Peyer's patch (tissue), 4 donors: ENCODE measurements at places on chromosomes 7 and 10.

GRCh38 chr7:27221201-27221797 is 21.3 kb upstream of the EVX1 start:
- peaks cover 4% of the 10 kb centered on the region for H3K4me1 ChIP-seq
- no peaks in the 10 kb centered on the region for H3K27me3 ChIP-seq
- no peak overlapping the region for H3K4me3 ChIP-seq
- no peaks in the 10 kb centered on the region for H3K36me3 ChIP-seq
- no peak overlapping the region for H3K27ac ChIP-seq
- DNase-seq: no peak

- DNase-seq: no peak
- no peak overlapping the region for H3K4me3 ChIP-seq
- H3K27ac ChIP-seq: peak overlapping the region; percentile 19
These were observed 18.3 kb upstream of the RALA start for GRCh38 chr7:39605087-39605486.

DNA sequence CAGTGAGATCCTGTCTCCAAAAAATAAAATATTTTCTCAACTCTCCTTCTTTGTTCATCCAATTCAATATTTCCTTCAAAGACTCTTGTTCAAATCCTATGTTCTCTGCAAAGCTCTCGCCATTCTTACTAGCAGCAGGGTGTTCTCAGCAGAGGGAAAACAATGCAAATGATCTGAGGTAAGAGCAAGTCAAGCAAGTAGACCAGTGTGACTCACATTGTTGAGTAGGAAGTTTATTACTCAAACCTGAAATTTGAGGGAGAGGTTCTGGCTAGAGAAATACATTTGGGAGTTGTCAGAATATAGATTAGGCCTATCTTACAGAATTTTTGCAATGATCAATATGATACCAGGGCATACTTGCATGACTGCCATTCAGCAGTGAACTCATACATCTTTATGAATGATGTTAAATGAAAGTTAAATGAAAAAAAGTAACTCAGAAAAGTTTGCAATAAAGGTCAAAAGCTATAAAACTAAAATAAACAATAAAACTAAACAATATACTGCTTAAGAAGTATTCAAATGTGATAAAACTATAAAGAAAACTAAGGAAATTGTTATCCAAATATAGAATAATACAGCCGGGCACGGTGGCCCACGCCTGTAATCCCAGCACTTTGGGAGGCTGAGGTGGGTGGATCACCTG is 5.8 kb downstream of the IDE start:
- H3K27me3 ChIP-seq: no peaks in the 10 kb centered on the region
- H3K27ac ChIP-seq: no peak overlapping the region
- no peaks in the 10 kb centered on the region for H3K4me1 ChIP-seq
- H3K36me3 ChIP-seq: no peaks in the 10 kb centered on the region

GRCh38 chr7:129169171-129169671 is 19.2 kb upstream of the SMO start:
- no peaks in the 10 kb centered on the region for H3K27me3 ChIP-seq
- peak; percentile 58 for DNase-seq
- H3K27ac ChIP-seq: peak overlapping the region; percentile 60
- peak overlapping the region; percentile 54 for H3K4me3 ChIP-seq

GRCh38 chr7:477626-478220 is 41.9 kb downstream of the PDGFA start:
- no peaks in the 10 kb centered on the region for H3K36me3 ChIP-seq
- no peak overlapping the region for H3K4me3 ChIP-seq
- no peak for DNase-seq
- H3K27me3 ChIP-seq: no peaks in the 10 kb centered on the region
- no peak overlapping the region for H3K27ac ChIP-seq

GRCh38 chr10:59753267-59753666 is at the start of gene MRLN:
TSS of gene MRLN (minus strand) at chr10:59753455.
- no peaks in the 10 kb centered on the region for H3K27me3 ChIP-seq
- no peak within 1 kb of the TSS for H3K27ac ChIP-seq
- H3K36me3 ChIP-seq: no peaks in the 10 kb centered on the region
- H3K4me1 ChIP-seq: no peaks in the 10 kb centered on the region
- no peak within 1 kb of the TSS for H3K4me3 ChIP-seq

DNA sequence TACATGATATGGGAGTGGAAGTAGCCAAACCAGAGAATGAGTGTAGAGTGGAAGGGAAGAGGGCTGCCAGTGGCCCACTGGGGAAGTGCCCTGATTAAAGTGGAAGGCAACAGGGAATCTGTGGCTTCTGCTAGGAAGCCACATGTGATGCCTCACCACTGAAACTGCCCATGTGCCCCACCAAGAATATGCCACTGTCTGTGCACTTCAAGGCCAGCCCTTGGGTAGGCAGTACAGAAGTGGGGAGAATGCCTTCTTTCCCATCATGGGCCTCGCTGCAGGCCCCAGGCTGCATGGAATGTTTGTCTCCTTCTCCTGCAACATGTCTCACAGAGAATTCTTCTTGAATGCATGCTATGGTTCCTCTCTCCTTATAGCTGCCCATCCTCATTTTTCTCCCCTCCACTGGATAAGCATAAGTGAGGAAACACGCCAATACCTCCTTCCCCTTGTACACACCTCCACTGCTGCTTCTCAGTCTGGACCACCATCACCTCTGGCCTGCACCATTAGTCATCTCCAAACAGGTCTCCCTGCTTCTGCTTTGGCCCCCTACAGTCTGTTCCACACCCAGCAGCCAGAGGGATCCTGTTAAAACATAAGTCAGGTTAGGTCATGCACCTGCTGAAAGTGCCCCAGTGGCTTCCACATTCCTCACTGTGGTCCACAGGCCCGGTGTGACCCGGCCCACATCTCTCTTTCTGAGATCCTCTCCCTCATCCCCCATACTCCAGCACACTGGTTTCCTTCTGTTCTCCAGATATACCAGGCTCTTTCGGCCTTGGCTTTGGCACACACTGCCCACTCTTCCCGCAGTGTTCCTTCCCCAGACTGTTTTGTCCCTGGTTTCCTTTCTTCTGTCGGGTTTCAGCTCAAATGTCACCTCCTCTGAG is 37.1 kb downstream of the SNX10 start:
- no peak overlapping the region for H3K4me3 ChIP-seq
- H3K36me3 ChIP-seq: no peaks in the 10 kb centered on the region
- no peak for DNase-seq
- H3K27ac ChIP-seq: no peak overlapping the region

DNA sequence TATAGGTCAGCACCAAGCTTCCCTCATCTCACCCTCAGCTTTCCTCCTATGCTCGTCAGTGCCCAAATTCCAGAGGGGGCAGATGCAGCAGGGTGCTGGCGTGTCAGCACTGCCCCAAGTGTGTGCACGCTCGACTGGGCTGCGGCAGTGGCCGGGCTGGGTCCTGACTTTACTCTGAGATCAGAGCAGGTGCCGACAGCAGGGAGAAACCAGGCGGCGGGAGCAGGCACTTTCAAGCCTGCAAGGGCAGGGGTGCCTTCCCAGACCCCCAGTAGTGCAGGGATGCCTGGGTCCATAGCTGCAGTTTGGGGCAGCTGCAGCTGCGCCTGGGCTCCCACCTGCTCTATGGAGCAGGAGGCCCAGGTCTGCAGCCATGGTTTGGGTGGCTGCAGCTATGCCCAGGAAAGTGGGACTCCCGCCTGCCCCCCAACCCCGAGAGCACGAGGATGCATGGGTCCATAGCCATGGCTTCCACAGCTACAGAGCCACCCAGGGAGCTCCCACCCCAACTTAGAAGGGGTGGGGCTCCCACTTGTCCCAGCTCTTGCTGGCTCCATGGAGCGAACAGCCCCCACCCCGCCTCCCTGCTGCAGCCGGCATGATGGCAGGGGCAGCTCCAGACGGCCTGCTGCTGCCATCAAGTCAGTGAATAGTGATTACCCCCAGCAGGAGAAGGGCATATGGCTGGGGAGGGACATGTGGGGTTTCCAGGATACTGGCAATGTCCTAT is 199.2 kb upstream of the KMT2E start:
- no peaks in the 10 kb centered on the region for H3K36me3 ChIP-seq
- no peaks in the 10 kb centered on the region for H3K27me3 ChIP-seq
- H3K27ac ChIP-seq: no peak overlapping the region
- H3K4me1 ChIP-seq: no peaks in the 10 kb centered on the region

- no peaks in the 10 kb centered on the region for H3K27me3 ChIP-seq
- DNase-seq: no peak
- no peak overlapping the region for H3K4me3 ChIP-seq
- H3K36me3 ChIP-seq: no peaks in the 10 kb centered on the region
- H3K27ac ChIP-seq: no peak overlapping the region
These were observed 206.9 kb downstream of the PTEN start for GRCh38 chr10:88070080-88070880.

- no peaks in the 10 kb centered on the region for H3K4me1 ChIP-seq
- no peaks in the 10 kb centered on the region for H3K36me3 ChIP-seq
- H3K4me3 ChIP-seq: no peak overlapping the region
- no peak overlapping the region for H3K27ac ChIP-seq
These were observed 11.5 kb downstream of the ZNF438 start for GRCh38 chr10:31020209-31020608.

GRCh38 chr7:1548438-1548831 is 7.6 kb downstream of the TMEM184A start:
- no peak for DNase-seq
- no peak overlapping the region for H3K4me3 ChIP-seq
- H3K27me3 ChIP-seq: no peaks in the 10 kb centered on the region
- no peaks in the 10 kb centered on the region for H3K4me1 ChIP-seq
- no peak overlapping the region for H3K27ac ChIP-seq

GRCh38 chr7:2840458-2840857 is 3.6 kb downstream of the GNA12 start:
- H3K36me3 ChIP-seq: no peaks in the 10 kb centered on the region
- no peak overlapping the region for H3K27ac ChIP-seq
- H3K4me1 ChIP-seq: peaks cover 4% of the 10 kb centered on the region
- no peak overlapping the region for H3K4me3 ChIP-seq
- no peak for DNase-seq

GRCh38 chr10:114397651-114398145 is 6.6 kb downstream of the AFAP1L2 start:
- DNase-seq: no peak
- H3K4me3 ChIP-seq: no peak overlapping the region
- no peaks in the 10 kb centered on the region for H3K27me3 ChIP-seq
- peak overlapping the region; percentile 19 for H3K27ac ChIP-seq
- H3K4me1 ChIP-seq: no peaks in the 10 kb centered on the region
- H3K36me3 ChIP-seq: no peaks in the 10 kb centered on the region

DNA sequence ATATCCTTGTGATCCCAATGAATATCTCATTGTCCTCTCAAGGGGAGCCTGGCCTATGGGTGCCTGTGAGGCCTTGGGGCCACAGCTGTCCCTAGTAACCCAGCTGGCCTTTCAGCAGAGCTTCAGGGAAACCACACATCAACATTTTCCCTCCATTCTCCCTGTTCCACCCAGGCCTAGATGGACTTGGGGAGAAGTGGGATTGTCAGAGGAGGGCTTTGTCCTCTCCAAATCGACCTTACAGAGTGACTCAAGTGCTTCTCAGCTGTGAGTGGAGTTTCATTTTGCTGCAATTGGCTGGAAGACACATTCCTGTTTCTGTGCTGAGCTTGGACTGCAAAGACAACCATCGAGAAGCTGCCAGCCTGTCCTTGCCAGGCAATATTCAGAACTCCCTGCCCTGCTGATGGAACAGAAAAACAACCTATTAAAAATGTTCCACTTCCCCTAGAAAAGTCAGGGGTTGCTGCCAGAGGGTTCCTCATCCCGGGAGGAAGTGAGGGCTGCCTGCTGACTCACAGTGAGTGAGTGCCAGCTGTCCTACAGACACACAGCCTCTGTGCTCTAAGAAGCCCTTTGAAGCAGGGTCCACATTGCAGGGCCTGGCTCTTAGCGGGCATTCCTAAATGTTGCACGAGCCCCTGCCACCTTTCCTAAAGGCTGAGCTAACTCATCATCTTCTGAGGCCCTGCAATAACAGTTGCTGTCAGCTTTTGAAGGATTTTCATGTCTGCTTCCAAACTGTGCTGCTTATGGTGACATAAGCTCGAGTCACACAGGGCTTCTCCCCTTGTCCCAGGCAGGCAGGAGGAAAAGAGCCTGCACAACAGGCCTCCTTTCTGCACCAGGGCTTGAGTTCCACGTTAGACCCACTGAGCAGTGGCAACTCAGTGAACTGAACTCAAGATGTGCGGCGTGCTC is 20.5 kb downstream of the STRA8 start:
- no peaks in the 10 kb centered on the region for H3K36me3 ChIP-seq
- H3K4me3 ChIP-seq: no peak overlapping the region
- DNase-seq: no peak
- no peaks in the 10 kb centered on the region for H3K4me1 ChIP-seq

DNA sequence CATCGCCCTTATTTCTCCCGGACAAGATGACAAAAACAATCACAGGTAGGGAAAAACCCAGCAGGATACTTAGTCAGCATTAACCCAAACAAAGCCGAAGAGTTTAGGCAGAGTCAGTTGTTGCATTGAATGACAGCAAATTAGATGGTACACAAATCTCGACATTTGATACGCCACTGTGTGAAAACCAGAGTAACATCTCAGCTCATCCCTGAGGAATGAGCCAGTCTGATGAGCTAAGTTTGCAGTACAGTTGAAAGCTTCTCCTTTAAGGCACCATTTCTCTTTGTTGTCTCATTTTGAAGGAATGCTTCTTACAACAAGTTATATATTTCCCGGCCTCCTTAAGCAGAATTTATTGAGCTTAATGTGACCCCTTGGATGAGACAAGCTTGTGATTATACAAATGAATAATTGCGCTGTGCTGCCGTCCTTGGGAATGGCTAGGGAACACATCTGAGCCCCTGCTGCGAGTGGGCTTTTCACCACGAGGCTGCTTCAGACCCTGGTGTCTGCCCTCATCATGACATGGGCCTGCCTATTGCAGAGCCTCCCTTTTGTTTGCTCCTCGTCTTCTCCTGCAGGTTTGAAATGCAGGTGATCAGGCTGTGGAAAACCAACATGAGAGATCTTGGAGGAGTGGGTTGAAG is 137.3 kb downstream of the CELF2 start:
- H3K27me3 ChIP-seq: no peaks in the 10 kb centered on the region
- H3K36me3 ChIP-seq: no peaks in the 10 kb centered on the region
- H3K4me1 ChIP-seq: no peaks in the 10 kb centered on the region

GRCh38 chr7:120732256-120732655 is 125.7 kb downstream of the TSPAN12 start:
- H3K4me3 ChIP-seq: no peak overlapping the region
- no peaks in the 10 kb centered on the region for H3K4me1 ChIP-seq
- no peaks in the 10 kb centered on the region for H3K36me3 ChIP-seq

- no peak overlapping the region for H3K27ac ChIP-seq
- H3K36me3 ChIP-seq: no peaks in the 10 kb centered on the region
- peak; percentile 8 for DNase-seq
- H3K4me1 ChIP-seq: no peaks in the 10 kb centered on the region
- no peak overlapping the region for H3K4me3 ChIP-seq
These were observed 123.8 kb upstream of the RET start for GRCh38 chr10:42952931-42953683.

- H3K27ac ChIP-seq: no peak overlapping the region
- no peak overlapping the region for H3K4me3 ChIP-seq
- no peaks in the 10 kb centered on the region for H3K4me1 ChIP-seq
- no peaks in the 10 kb centered on the region for H3K27me3 ChIP-seq
These were observed 384.5 kb downstream of the PLXDC2 start for GRCh38 chr10:20200758-20201157.

DNA sequence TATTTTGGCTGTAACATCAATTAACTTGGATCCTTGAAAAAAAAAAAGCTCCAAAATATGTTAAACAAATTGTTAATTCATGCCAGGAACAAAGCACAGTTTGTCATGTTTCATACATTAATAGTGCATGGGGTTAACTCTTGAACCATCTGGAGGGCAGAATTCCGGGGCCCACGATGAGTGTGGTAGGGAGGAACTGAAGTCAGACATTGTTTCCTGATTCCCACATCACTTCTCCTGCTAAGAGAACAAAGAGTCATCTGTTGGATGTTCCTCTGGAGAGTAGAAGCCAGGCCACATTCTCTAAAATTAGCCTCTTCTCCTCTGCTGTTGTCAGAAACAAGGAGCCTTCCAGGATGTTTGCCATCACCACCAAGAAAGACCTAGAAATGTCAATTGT is 54.6 kb downstream of the TMEM178B start:
- H3K27ac ChIP-seq: no peak overlapping the region
- no peaks in the 10 kb centered on the region for H3K27me3 ChIP-seq
- no peaks in the 10 kb centered on the region for H3K4me1 ChIP-seq
- H3K4me3 ChIP-seq: no peak overlapping the region
- no peaks in the 10 kb centered on the region for H3K36me3 ChIP-seq
